ENCODE measurements at places on chromosomes 2 and 18. TPM values are rescaled to one million over a fixed set of nuclear protein-coding genes. Genes with fewer than 3 reads are reported as not detected.

PLCD4 gene
- 0.32 TPM for total RNA-seq

RGPD3 gene
- total RNA-seq, result 0.24 TPM

KCNK3 gene
- total RNA-seq, result not detected

CTAGE1 gene
- total RNA-seq, result not detected

DSC3 gene
- not detected for total RNA-seq

CRYBA2 gene
- not detected for total RNA-seq

GREB1L gene
- total RNA-seq, result not detected

SH2D6 gene
- total RNA-seq, result 0.73 TPM

TWSG1 gene
- 7.8 TPM for total RNA-seq

RGPD8 gene
- total RNA-seq, result 6.4 TPM

ABCB11 gene
- 0.03 TPM for total RNA-seq

ASPRV1 gene
- 0.78 TPM for total RNA-seq

VAMP5 gene
- total RNA-seq, result 72.0 TPM

ANKRD53 gene
- total RNA-seq, result not detected

CCDC102B gene
- total RNA-seq, result 1.7 TPM

ZC3H8 gene
- total RNA-seq, result 13.0 TPM

ZNF396 gene
- 0.60 TPM for total RNA-seq

DHRS9 gene
- total RNA-seq, result not detected
